Panc1 (cell line): ENCODE measurements at places on chromosomes 3 and 15.
A peak's percentile ranks its signal among the peaks of the same experiment; 100 is the strongest.

GRCh38 chr3:118810499-118811035 lies 224.1 kb downstream of the IGSF11 start:
- no peak for DNase-seq

DNA sequence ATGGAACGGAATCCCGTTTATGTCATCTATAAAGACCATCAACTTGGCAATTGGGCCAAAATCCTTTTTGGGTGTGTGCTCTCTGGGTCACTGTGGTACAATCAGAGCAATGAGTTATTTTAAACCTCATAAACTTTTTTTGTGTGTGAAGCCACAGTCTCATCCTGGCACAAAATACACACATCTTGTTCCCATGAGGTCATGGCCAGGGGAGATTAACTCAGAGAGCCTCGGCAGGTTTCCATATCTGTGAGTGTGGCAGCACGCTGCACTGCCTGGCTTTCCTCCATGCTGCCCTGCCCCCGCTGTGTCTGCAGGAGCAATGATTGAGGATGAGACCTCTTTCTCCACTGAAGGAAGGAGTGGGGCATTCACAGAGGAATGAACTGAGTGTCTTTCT lies 54.0 kb upstream of the DLG1 start:
- no peak for DNase-seq

DNA sequence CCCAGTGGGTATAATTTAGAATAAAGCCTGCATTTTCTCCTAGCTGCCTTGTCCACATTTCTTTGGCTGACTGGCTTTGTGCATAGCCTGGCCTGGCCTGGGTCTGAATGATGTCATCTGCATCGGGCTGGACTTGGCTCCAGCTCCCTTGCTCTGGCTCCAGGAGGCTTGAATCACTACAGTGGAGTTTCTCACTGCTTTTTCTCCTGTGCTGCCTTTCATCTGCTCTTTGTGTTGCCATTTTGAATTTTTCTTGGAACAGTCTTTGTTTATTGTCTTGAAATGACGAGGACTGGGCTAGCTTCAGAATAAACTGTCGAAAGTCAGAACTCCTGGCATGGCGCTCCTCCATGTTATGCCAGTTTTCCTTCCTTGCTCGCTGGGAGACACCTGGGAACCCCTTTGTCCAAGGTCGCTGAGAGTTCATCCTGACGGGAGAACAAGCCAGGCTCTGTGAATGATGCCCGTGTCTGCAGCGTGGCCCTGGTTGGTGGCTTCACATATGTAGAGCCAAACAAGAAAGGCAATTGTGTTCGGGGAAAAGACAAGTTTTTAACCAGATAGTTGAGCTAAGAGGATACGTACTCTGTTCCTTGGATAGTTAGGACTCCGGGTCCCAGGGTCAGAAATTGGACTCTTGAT lies 258.9 kb downstream of the PDZRN3 start:
- DNase-seq = no peak

DNA sequence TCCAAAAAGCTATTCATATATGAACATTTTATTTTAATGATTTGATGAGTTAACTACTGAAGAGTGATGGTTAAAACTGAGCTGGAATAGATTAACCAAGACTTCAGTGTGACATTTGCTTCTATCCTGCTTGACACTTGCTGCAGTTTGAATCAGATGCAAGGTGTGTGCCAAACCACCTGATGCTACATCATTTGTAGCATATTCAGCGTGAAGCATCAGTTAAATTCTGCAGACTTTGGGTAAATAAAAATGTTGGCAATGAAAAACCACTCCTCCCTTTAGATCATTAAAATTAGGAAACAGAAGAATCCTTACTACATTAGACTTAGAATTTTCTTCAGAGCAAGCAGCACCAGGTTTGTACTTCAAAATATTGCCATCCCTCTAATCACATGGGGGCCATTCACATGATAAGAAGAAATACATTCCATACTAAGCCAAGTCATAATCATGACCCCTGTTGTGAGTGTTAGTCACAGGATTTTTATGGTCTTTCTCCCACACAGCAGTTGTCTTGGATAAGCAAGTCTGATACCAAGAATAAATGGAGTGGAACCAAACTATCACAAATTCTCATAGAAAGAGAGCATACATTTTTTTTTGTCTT lies 160.7 kb upstream of the TNIK start:
- DNase-seq = no peak

DNA sequence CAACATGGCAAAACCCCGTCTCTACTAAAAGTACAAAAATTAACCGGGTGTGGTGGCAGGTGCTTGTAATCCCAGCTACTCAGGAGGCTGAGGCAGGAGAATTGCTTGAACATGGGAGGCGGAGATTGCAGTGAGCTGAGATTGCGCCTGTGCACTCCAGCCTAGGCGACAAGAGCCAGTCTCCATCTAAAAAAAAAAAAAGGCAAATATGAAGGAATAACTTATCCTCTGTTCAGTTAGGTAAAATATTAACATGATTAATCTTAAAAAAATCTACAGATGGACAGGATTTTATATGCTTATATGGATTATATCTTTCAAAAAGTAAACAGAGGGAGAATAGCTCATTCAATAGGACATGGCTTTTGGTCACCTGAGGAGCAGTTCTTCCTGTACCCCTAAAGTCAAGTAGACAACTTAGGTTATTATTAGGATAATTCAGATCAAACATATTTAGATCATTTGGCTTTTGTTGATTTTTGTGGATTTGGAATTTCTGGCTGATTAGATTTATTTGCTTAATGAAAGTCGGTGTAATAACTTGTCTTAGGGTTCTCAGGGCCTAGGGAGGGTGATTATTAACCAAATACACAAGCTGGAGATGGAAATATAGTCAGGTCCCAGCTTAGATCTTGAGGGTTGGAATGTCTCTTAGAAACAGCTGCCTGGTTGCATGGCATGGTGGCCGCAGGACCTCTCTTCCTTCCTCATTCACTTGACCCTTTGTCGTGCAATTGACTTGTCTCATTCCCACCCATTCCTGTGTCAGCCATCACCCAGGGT lies 82.1 kb upstream of the ONECUT1 start:
- DNase-seq = no peak

DNA sequence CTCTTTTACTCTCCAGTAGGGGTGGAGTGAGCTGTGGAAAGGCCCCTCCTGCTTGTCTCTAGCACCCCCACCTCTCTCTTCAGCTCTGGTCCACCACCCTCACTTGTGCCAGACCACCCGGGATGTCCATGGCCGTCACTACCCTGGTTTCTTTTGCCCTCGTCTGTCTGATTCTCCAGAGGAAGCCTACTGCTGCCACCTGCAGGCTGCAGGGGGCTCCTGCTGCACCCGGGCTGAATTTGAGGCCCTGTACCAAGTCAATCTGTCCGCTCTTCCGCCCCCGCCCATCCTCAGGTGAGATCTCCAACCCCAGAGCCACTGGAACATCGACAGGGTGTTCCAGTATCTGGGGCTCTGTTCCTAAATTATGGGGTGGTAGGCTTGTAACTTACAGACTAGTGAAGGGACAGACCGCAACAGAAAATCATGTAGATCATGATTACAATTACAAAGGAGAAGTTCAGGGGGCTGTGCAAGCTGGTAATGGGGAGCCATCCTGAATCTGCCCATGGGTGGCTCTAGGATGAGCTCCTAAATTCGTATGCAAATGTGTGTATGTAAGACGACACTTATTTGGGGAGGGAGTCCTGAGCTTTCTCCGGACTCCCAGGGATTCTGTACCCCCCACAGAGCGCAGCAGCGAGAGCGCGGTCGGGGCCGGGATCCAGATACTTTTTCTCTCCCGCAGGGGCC lies 683 bp upstream of the UNC45A start:
- no peak for DNase-seq

- DNase-seq = no peak
Observed at GRCh38 chr3:127710155-127710941, 37.6 kb downstream of the ABTB1 start.

DNA sequence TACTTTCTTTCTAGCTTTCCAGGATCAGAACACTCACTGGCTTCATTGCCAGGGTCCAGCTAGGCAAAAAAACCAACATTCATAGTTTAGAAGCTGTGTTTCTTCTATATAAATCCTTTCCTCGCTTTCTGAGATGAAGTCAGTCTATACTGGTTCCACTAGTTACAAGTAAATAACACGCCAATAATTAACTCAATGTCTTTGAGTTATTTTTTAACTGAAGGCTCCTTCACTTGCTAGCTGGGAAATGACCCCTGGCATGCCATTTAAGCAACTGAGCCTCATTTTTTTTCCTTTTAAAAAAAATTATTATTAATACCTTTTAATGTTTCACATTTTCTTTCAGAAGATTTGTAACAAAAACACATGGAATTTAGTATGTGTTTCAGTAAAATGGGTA lies 2.1 kb upstream of the CCDC174 start:
- DNase-seq = no peak

DNA sequence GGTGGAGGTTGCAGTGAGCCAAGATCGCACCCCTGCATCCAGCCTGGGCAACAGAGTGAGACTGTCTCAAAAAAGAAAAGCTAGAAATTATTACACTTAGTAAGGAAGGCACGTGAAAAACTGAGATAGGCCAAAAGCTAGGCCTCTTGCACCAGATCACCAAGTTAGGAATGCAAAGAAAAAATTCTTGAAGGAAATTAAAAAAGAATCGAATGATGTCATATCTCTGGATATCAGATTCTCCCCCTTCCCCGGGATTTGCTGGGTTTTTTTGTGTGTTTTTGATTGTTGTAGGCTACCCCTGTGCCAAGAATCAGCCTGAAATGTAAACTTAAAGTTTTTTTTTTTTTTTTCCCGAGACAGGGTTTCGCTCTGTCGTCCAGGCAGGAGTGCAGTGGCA lies 17.4 kb downstream of the PTPN23 start:
- no peak for DNase-seq

DNA sequence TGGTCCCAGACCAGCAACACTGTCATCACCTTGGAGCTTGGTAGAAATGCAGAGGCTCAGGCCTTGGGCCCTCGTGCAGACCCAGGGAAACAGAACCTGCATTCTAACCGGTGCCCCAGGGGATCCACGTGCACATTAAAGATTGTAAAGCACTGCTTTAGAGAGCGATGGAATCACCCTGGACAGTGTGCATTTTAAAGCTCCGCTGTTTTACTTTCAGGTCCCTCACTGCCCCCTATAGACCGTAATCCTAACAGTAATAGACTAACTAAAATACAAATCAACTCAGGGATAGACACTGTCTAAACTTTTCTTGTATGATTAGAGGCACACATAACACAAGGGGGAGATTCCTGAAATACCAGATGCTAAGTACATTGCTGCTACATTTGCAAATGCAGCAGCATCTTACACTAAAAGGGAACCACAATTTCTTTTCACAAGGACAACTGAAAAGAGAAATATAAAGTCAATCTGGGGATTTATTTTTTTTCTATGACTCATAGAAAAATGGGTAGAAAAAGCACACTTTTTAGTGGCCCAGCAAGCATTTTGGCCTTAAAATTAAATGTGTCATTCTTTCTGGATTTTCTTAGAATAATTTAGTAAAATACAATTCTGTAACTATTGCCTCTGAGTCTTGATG lies 10.5 kb upstream of the SH3GL3 start:
- no peak for DNase-seq

DNA sequence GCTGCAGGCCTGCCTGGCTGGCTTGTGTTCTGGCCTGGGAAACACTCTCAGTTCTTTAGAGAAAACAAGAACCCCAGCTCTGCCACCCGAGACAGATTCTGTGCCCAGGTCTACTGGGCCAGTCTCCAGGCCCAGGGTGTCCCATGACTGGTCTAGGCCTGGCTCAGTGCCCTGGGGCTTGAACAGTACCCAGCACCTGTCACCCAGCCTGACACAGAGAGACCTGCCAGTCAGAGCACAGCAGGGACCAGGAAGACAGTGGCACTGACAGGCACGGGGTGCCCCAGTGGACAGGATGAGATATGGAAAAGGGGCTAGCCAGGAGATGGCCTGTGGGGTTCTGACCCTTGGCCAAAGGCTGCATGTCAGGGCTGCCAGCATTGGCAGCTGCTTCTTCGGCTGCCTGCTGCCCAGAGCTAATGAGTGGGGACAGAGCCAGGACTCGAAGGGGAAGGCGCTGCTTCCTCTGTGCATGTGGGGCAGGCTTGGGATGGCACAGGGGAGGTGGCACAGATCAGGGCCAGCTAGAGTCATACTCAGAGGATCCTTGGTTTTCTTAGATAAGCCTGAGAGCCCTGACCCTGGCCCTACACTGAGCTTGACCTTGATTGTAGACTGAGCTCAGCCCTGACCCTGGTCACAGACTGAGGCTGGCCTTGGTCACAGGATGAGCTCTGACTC lies 15.1 kb downstream of the CCDC33 start:
- no peak for DNase-seq

DNA sequence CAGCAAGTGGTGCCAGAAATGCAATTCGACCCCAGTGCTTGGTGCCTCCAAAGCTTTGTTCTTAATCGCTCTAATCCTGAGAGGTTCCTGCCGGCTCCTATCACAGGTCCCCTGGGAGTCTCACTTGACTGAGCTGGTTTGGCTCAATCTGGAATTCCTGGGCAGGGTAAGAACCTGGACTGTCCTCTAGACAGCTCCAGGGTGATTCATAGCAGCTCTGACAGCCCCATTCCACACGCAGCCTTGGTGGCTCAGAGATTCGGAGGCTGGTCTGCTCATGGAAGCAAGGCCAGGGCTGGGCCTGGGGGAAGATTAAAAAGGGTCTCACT lies 37.9 kb downstream of the MYO5C start:
- DNase-seq = no peak

DNA sequence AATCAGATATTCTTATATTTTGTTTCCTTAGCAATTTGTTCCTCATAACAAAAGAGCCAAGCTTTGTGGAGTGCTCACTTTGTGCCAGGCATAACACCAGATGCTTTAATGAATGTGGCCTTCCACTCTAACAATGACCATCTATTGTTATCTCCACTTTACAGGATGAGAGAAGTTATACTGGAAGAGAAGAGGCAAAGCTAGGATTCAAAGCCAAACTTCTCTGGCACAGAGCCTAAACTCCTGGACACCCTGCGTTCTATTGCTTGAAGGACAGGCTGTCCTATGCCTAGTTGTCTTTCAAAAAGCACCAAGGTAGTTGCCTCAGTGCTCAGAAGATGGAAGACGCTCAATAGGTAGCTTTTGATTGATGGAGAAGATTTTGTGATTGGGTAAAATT lies 123.2 kb upstream of the FEZF2 start:
- DNase-seq = no peak

DNA sequence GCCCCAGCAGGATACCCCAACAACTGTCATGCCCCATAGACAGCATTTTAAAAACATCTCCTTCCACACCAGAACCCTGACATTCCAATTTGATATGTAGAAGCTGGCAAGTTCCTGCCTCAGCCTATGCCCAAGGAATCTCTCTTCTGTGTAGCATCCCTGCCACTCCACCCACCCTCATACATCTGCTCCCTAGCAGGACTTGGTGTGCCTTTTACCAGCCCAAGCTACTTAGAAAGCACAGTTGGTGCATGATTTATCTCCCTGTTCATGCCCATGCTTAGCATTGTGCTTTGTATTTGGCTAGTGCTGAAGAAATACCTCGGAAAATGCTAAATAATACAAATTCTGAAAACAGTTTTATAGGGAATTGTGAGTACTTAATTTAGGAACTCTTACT lies 236.9 kb upstream of the HES1 start:
- no peak for DNase-seq

- DNase-seq = peak; percentile 17
Observed at GRCh38 chr3:122858373-122858772, 63.5 kb downstream of the SLC49A4 start.

- no peak for DNase-seq
Observed at GRCh38 chr3:87219611-87220010, 7.5 kb upstream of the CHMP2B start.
